ENCODE measurements at places on chromosomes 1 and 21.
A peak's percentile ranks its signal among the peaks of the same experiment; 100 is the strongest.

GRCh38 chr1:188444526-188444925 is 1615.8 kb downstream of the PLA2G4A start:
- no peak for DNase-seq

GRCh38 chr1:13628711-13629110 is 45.1 kb downstream of the PDPN start:
- no peak for DNase-seq

DNA sequence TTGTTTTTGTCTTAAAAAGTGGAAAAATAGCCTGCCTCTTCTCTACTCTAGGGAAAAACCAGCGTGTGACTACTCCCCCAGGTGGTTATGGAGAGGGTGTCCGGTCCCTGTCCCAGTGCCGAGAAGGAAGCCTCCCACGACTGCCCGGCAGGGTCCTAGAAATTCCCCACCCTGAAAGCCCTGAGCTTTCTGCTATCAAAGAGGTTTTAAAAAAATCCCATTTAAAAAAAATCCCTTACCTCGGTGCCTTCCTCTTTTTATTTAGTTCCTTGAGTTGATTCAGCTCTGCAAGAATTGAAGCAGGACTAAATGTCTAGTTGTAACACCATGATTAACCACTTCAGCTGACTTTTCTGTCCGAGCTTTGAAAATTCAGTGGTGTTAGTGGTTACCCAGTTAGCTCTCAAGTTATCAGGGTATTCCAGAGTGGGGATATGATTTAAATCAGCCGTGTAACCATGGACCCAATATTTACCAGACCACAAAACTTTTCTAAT is 35.0 kb upstream of the TDRD10 start:
- DNase-seq = no peak

DNA sequence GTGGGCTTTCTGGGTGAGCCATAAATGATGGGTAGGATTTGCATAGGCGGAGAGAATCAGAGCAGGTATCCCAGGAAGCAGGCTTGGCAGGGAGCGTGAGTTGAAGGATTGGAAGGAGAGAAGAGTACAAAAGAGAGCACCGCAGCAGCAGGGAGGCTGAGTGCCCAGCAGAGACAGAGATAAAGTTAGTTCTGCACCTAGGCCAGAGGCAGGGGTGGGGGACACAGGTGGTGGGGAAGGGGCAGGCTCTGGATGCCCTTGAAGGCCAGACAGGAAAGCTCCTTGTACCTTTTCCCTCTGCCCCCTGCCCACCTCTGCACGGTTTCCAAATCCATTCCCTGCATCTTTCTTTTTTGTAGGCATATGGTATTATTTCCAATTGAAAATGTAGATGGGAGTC is 33.0 kb upstream of the TRABD2B start:
- DNase-seq = no peak

DNA sequence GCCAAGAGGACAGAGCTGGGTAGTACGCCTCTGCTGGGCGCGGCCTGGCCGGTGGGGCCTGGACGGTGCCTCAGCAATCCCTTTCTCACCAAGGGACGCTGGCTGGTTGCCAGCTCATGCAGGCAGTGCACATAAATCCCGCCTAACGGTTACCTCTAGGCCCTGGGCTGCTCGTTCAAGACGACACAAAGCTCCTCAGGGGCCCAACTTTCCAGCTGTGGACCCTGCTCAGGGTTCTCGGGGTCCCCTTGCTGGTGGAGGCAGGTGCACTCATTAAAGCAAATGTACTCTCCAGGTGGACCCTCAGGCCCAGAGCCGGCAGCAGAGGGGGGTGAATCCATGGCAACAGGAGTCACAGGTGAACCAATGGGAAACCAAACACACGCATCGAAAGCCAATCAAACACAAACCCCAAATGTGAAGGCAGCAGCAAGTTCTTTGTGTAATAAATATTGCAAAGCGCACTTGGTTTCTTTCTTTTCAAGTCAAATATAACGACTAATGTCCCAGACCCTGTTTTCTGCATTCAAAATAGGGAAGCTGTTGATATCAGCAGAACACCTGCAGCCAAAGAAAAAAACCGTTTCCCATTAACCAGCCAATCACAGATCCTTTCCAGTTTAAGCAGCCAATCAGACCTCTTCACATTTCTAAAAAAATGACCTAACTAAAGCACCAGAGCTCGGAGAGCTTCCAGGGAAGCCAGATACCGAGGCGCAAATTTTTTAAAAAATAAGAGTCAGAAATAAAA is 26.1 kb upstream of the CLSTN1 start:
- no peak for DNase-seq

GRCh38 chr1:209534496-209535250 is 48.8 kb upstream of the CAMK1G start:
- DNase-seq = no peak

- peak; percentile 35 for DNase-seq
Measured at GRCh38 chr1:112957133-112957812, 1.3 kb upstream of the SLC16A1 start.

Data from muscle of arm (tissue), 14 donors.